ENCODE measurements at places on chromosomes 7 and 10.

- DNase-seq = no peak
Measured at GRCh38 chr10:33617381-33618080, 283.1 kb upstream of the NRP1 start.

DNA sequence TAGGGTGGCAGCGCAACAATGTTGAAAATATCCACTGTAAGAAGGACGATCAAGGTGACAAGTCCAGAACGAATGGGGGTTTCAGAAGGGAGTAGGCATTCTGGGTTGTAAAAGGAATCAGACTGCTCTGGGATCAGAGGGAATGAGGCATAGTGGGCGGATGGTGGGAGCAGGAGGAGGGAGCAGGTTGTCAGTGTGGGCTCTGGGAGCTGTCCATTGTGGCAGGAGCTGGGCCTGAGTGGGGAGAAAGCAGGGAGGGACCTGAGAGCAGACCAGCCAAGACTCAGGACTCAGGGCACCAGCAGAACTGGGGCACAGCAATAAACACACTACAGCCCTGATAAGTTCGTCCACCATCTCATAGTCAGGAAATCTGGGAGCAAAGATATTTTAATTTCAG lies 292.6 kb upstream of the MKI67 start:
- DNase-seq = no peak

DNA sequence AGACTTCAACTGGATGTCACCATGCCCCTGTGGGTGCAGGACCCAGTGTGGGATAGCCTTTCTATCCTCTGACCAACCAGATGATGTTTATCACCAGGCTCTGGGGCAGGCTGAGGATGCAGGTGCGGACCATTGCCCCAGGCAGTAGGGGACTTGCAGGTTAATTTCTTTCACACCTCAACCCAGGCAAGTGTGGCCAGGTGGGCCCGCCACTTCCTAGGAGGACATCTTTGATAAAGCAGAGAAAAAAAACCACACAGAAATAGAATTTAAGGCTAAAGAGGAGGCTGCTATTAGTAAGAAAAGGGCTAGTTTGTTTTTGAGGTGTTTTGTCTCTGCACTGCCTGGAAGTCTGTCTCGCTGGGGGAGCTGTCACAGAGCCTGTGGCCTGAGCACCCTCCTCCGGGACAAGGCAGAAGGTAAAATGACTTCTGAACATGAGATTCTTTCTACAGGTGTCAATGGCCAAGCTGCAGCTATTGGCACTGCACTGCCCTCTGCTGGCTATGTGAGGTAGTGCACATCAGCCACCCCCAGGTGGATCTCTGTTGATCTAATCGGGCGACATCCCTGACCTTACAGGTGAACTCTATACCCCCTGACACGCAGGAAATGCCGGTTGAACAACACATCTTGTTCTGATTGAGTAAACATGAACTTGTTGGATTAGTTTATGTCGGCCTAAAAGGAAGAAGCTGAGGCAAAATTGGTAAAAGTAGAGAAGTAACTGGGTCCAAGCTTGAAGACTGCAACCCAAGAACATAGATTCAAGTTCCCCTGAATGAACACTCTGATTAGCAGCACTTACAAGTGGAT lies 21.0 kb downstream of the UPP1 start:
- DNase-seq = no peak

GRCh38 chr10:68107651-68108050 lies 1.6 kb upstream of the MYPN start:
- no peak for DNase-seq

GRCh38 chr10:10844251-10844650 lies 173.4 kb upstream of the CELF2 start:
- no peak for DNase-seq

Measured in 8988T (cell line).